ENCODE measurements at places on chromosomes 12 and 14. TPM values are rescaled to one million over a fixed set of nuclear protein-coding genes. Genes with fewer than 3 reads are reported as not detected.

DNA sequence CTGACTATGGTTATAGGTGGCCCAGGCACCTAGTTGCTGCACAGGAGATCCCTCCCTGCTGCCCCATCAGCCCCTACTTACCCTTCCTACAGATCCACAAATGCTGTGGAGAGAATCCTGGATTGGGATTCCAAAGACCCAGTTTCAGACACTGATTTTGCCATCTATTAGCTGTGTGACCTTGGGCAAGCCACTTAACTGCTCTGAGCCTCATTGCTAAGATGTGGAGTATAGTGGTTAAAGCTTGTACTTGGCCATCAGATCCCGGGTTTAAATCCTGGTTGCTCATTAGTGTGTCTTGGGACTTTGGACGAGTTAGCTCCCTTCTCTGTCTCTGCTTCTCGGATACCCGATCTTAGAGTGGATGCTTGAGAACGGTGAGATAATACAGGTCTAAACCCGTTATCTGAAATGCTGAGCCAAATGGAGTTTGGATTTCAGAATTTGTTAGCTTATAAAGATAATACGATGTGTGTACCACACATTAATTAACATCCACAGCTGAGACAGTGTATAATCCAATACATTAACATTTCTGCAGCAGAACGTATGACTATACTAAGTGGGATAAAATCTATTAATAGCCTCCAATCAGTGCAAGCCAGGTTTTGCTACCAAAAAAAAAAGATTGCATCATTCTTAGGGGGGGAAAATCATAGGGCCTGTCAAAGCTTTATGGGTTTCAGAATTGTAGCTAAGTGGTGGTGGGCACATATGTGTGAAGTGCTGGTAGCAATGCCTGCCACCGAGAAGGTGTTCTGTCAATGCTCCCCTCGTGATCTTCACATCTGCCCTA lies 16.0 kb downstream of the PROX2 start:
- no peaks in the 10 kb centered on the region for H3K4me1 ChIP-seq
- DNase-seq: no peak
- H3K27me3 ChIP-seq: no peaks in the 10 kb centered on the region
- H3K27ac ChIP-seq: no peak overlapping the region

The GARIN6 gene
- not detected for total RNA-seq

DNA sequence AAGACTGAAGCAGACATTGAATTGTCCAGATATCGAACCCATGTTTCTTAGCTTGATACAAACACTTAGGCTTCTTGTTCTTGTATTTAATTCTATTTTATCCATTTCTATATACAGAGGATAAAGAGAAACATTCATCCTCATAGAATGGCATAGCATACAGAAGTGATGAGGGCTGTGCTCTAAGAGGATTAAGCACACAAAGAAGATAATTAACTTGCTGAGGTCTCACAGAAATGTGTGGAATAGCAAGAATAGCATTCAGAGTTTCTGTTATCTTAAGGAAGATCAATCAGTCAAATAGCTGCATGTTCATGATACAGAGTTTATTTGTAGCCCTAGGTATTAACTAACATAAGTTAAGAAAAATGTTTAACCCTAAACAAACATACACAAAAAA lies 27.3 kb upstream of the STRAP start:
- H3K36me3 ChIP-seq: no peaks in the 10 kb centered on the region
- H3K27ac ChIP-seq: no peak overlapping the region
- no peak overlapping the region for H3K4me3 ChIP-seq
- H3K27me3 ChIP-seq: no peaks in the 10 kb centered on the region
- DNase-seq: no peak

The DCN gene
- total RNA-seq: 28.9 TPM

The LAG3 gene
- total RNA-seq: 0.19 TPM

The TPI1 gene
- total RNA-seq: 211 TPM
